ENCODE measurements at places on chromosomes 2 and 18. TPM values are rescaled to one million over a fixed set of nuclear protein-coding genes. Genes with fewer than 3 reads are reported as not detected.

GRCh38 chr2:84152462-84152861, 306.6 kb downstream of the SUCLG1 start:
- H3K4me1 ChIP-seq, result no peaks in the 10 kb centered on the region
- H3K36me3 ChIP-seq, result no peaks in the 10 kb centered on the region
- no peak overlapping the region for H3K4me3 ChIP-seq
- no peak for DNase-seq

GRCh38 chr18:76456018-76456750, 38.9 kb downstream of the ZNF516 start:
- H3K27me3 ChIP-seq, result no peaks in the 10 kb centered on the region
- no peak overlapping the region for H3K27ac ChIP-seq

DNA sequence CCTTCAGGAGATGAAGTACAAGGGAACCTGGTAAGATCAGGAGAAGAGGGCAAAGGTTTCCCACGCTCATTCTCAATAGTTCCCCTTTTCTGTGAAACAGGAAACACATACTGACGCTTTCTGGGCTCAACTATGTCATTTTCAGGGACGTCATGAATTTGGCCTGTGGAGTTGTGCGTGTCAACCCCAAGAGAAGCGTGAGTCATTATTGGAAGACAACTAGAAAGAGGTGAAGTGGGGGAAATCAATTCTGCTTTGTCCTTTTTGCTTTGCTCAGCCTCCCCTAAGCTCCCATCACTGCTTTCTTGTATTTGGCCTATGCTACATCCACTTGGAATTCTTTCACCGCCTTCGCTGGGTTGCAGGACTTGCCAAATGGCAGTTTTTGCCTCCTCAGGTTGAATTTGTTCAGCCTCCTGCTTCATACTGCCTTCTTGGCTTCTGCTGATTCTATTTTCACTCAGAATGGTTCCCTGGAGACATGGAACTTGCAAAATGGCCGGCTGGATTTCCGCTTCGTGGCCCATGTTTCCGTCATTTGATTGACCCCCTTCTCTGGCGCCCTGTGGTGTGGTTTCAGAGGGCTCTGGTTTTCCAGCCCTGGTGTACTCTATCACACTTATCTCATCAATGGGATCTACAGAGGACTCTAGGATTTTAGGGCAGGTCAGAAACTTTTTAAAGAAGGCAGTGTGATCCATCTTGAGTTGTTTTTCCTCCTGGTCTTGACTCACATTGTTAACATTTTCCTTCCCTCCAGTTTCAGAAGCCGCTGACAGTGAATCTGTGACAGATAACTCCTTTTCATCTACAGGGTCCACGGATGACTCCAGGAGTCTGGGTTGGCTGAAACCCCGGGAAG, 93.3 kb downstream of the ALPK2 start:
- H3K27ac ChIP-seq, result no peak overlapping the region
- no peak overlapping the region for H3K4me3 ChIP-seq
- DNase-seq, result no peak
- H3K27me3 ChIP-seq, result no peaks in the 10 kb centered on the region
- no peaks in the 10 kb centered on the region for H3K4me1 ChIP-seq
- H3K36me3 ChIP-seq, result peaks cover 42% of the 10 kb centered on the region

Gene CD207
- total RNA-seq, result not detected

- no peak for DNase-seq
- no peak overlapping the region for H3K4me3 ChIP-seq
- peaks cover 21% of the 10 kb centered on the region for H3K36me3 ChIP-seq
- H3K27ac ChIP-seq, result no peak overlapping the region
- H3K27me3 ChIP-seq, result no peaks in the 10 kb centered on the region
Observed at GRCh38 chr2:61158356-61158955, 3.5 kb upstream of the C2orf74 start.

- no peak for DNase-seq
- H3K27me3 ChIP-seq, result peaks cover 15% of the 10 kb centered on the region
- H3K4me3 ChIP-seq, result no peak overlapping the region
- no peaks in the 10 kb centered on the region for H3K4me1 ChIP-seq
Observed at GRCh38 chr2:70541481-70542020, 12.1 kb downstream of the TGFA start.

GRCh38 chr2:158315000-158315399, 141.6 kb downstream of the CCDC148 start:
- no peak for DNase-seq
- no peak overlapping the region for H3K27ac ChIP-seq
- H3K36me3 ChIP-seq, result no peaks in the 10 kb centered on the region
- H3K4me3 ChIP-seq, result no peak overlapping the region
- H3K27me3 ChIP-seq, result no peaks in the 10 kb centered on the region

DNA sequence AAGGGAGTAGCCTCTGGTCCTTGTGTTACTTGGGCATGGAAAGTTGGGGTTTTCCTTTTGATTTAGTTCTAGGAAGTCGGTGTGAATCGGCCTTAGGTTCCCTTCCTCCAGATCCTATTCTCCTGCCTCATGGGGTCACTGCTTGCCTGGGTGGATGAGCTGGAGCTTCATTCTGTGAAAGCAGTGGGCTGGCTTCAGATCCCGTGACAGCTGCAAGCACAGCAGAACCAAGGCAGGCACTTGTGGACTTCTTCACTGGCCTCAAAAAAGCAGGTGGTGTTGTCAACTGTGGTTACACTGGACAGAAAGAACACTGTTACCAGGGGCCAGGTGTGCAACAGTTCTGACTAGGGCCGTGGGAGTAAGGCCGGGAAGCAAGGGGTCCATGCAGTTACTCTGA, 243.4 kb downstream of the LDLRAD4 start:
- no peak for DNase-seq
- H3K27me3 ChIP-seq, result no peaks in the 10 kb centered on the region
- H3K4me3 ChIP-seq, result no peak overlapping the region
- no peak overlapping the region for H3K27ac ChIP-seq
- H3K4me1 ChIP-seq, result no peaks in the 10 kb centered on the region

DNA sequence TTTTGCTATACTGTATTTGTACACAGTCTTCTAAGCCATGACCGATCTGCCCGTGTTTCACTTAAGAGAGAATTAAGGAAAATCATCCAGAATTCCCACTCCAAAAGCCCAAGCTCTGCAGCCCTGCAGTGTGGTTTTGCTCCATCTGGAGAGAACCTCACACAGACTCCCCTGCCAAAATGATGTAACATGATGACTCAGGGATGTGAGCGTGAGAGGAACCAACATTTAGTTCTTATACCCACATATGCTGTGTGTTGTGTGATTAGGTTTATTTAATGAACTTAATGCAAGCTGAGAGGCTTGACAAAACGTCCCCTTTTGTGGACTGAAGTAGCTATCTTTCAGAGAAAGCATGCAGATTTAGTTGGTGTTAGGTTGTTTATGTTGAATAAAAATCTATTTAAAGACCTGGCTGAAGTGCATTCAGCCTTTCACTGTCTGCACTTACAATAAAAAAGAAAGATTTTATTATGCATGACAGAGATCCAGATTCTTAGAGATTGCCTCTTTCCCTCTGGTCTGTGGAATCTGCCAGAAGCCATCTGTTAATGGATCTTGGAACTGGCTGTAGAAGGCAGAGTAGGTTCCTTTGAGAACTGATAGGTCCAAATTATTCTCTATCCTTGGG, 6.3 kb downstream of the RAB12 start:
- no peaks in the 10 kb centered on the region for H3K27me3 ChIP-seq
- H3K4me3 ChIP-seq, result no peak overlapping the region
- H3K36me3 ChIP-seq, result peaks cover 15% of the 10 kb centered on the region
- peak; percentile 68 for DNase-seq
- H3K27ac ChIP-seq, result peak overlapping the region; percentile 54
- H3K4me1 ChIP-seq, result peaks cover 15% of the 10 kb centered on the region

Gene PLB1
- total RNA-seq, result 4.5 TPM

DNA sequence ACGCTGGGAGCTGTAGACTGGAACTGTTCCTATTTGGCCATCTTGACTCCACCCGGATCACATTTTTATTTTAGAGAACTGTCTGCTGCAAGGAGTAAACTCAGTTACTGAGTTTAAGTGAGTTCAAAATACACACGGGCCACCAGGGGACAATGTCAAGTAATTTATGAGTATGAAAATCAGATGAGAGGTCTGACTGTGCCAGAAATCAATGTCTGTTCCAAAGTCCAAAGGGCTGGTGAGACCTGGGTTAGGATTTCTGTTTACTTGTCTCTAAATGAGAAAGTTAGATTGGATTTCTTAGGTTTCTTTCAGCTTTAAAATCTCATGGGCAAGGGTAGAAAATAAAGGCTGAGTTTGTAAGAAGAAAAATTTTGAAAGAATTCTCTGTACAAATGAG, 465.8 kb upstream of the MEIS1 start:
- H3K4me3 ChIP-seq, result no peak overlapping the region
- H3K36me3 ChIP-seq, result no peaks in the 10 kb centered on the region
- no peaks in the 10 kb centered on the region for H3K4me1 ChIP-seq
- H3K27me3 ChIP-seq, result no peaks in the 10 kb centered on the region
- no peak overlapping the region for H3K27ac ChIP-seq

Gene EIPR1
- 40.0 TPM for total RNA-seq

Gene HOXD9
- total RNA-seq, result 1.8 TPM

- no peak for DNase-seq
- H3K27me3 ChIP-seq, result no peaks in the 10 kb centered on the region
- no peaks in the 10 kb centered on the region for H3K36me3 ChIP-seq
- no peaks in the 10 kb centered on the region for H3K4me1 ChIP-seq
- no peak overlapping the region for H3K27ac ChIP-seq
Observed at GRCh38 chr2:106546391-106546990, 59.3 kb downstream of the CD8B2 start.

DNA sequence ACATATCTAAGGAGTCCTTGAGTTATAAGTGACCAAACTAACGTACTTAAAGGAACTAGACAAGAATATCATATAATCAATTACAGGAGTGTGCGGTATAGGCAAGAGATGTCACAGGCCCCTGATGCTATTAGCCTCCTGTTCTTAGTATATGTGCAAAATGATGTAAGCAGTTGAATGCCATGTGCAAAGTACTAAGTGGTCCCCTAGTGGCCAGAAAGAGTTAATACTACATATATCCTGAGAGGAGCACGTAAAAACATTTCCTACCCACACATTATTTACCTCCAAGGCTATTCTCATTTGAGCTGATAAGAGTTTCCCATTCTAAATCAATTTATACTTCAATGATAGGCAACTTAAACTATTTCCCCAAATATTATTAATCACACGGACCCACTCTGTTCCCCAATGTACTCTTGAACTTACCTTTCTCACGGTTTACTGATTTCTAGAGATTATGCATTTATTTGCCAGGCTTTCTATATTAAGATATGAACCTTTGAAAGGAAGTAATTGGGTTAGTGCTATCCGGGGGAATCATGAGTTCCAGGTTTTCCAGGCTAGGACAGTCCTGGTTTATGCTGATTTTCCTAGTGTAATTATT, 158.0 kb upstream of the KLHL14 start:
- no peaks in the 10 kb centered on the region for H3K27me3 ChIP-seq
- no peaks in the 10 kb centered on the region for H3K4me1 ChIP-seq
- no peak overlapping the region for H3K27ac ChIP-seq
- no peaks in the 10 kb centered on the region for H3K36me3 ChIP-seq
- no peak overlapping the region for H3K4me3 ChIP-seq
